ENCODE measurements at places on chromosomes 11 and 22. TPM values are rescaled to one million over a fixed set of nuclear protein-coding genes. Genes with fewer than 3 reads are reported as not detected.

The FZD4 gene
- total RNA-seq, result 40.7 TPM

The DEPDC7 gene
- total RNA-seq, result 12.3 TPM

The MS4A3 gene
- total RNA-seq, result 1.4 TPM

The NNMT gene
- 322 TPM for total RNA-seq

The SLC1A2 gene
- total RNA-seq, result 0.98 TPM

The OR52N4 gene
- 0.85 TPM for total RNA-seq

The PATE4 gene
- not detected for total RNA-seq

The MS4A12 gene
- total RNA-seq, result not detected

The GRIA4 gene
- 0.45 TPM for total RNA-seq

The KCNK4 gene
- not detected for total RNA-seq

The LINC01488 gene
- not detected for total RNA-seq

The SCARF2 gene
- total RNA-seq, result 30.6 TPM

The OR5M8 gene
- not detected for total RNA-seq

The ZBTB16 gene
- total RNA-seq, result 22.7 TPM

The GLYATL1 gene
- total RNA-seq, result not detected

The LRRC55 gene
- total RNA-seq, result not detected

The APOA1 gene
- 7.0 TPM for total RNA-seq

The GAL3ST3 gene
- not detected for total RNA-seq

The CCDC15 gene
- total RNA-seq, result 2.8 TPM
